ELF-1 (cell line): ENCODE measurements at places on chromosomes 4 and X.

DNA sequence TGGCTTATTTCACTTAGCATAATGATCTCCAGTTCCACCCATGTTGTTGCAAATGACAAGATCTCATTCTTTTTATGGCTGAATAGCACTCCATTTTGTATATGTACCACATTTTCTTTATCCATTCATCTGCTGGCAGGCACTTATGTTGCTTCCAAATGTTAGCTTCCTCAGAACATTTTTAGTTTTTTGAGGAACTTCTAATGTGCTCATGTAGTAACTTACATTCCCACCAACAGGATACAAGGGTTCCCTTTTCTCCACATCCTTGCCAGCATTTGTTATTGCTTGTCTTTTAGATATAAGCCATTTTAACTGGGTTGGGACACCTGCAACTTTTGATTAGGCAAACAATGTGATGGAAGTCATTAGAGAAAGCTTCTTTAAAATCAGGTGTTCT lies 454.2 kb downstream of the NLGN4X start:
- DNase-seq, result no peak

GRCh38 chr4:150723727-150724411 lies 141.9 kb downstream of the MAB21L2 start:
- no peak for DNase-seq

GRCh38 chr4:153494562-153494961 lies 28.4 kb downstream of the TMEM131L start:
- DNase-seq, result no peak

DNA sequence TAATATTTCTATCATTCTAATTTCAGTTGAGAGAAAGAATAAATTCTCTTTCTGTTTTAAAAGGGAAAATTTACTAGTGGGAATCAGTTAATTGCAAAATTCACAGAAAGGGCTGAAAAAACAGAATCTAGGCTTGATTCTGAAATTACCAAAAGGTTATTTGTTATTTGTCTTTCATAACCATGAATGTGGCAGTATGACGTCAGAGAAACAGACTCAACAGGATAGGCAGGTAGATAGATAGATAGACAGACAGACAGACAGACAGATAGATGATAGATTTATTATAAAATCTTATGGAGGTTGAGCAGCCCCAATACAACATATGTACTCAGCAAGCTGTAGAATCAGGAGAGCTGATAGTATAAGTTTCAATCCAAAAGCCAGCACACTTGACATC lies 311.0 kb downstream of the ADAM29 start:
- DNase-seq, result no peak

GRCh38 chrX:119672426-119672825 lies 20.5 kb downstream of the SEPTIN6 start:
- no peak for DNase-seq

- DNase-seq, result no peak
Measured at GRCh38 chrX:30997411-30997810, 74.4 kb downstream of the FTHL17 start.

- DNase-seq, result no peak
Measured at GRCh38 chrX:129908636-129909035, 2.7 kb downstream of the UTP14A start.

- DNase-seq, result no peak
Measured at GRCh38 chrX:12910423-12911121, 4.2 kb downstream of the TLR8 start.

GRCh38 chr4:89998469-89999011 lies 103.9 kb downstream of the MMRN1 start:
- no peak for DNase-seq

DNA sequence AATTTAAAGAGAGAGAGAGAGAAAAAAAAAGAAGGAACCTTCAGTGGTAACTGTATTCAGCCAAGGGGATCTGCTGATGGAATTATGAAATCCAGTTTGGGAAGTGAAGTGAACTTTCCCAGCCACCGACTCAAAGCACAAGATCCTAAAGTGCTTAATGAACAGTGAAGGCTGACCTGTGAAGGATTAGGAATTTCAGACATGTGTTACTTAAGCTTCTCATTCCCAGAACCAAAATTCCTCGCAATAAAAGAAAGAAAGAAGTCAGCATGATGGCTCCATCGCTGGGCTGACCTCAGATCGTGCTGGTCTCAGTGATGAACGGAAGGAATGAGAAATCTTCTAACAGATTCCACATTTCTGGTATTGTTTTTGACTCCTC lies 135.2 kb downstream of the ARSF start:
- DNase-seq, result peak; percentile 36

GRCh38 chrX:14964500-14964899 lies 91.3 kb downstream of the MOSPD2 start:
- no peak for DNase-seq

DNA sequence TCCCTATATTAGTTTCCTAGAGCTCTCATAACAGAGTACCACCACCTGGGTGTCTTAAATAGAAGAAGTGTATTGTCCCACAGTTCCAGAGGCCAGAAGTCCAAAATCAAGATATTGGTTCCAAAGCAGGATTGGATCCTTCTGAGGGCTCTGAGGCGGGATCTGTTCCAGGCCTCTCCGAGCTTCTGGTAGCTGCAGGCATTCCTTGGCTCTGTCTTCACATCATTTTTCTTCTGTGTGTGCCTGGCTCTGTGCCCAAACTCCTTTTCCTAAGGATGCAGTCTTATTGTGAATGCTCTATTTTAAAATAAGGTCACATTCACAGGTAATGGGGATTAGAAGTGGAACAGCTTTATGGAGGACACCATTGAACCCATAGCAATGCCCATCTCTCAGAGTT lies 253.7 kb upstream of the TAPT1 start:
- DNase-seq, result no peak

GRCh38 chrX:9383655-9384054 lies 81.2 kb upstream of the TBL1X start:
- DNase-seq, result no peak

GRCh38 chr4:160352637-160353036 lies 1249.8 kb downstream of the RAPGEF2 start:
- DNase-seq, result no peak

DNA sequence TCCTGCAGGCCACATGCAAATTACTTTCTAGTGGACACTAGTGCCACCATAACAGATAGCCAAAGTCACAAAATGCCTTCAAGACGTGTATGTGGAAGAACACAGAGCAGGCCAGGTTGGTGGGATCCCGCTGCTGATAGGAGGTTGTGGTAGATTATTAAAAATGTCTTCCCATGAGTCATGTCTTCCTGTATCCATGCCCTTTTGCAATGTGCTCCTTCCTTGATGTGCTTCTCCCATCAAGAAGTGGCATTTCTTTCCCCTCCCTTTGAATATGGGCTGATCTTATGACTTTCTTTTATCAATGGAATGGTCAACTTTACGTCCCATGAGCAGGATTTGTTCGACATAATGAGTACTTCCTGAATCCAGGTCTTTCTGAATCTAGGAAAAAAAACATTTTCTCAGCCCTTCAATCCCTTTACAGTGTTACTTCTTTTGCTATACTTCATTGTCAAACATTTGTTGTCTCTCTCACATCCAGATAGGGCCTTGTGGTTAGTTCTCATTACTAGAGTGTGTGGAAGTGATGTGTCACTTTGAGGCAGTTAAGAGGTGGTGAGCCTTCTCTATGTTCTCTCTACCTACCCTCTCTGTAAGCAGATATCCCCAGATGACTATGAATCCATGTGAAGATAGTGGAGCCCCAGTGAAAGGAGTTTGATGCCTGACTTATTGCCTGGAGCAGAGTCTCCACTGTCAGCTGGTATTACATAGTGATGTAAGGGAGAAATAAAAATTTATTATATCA lies 519.2 kb upstream of the DIPK2B start:
- DNase-seq, result no peak

- peak; percentile 85 for DNase-seq
Measured at GRCh38 chrX:68880846-68881552, 52.2 kb downstream of the EFNB1 start.

- no peak for DNase-seq
Measured at GRCh38 chr4:42234817-42235216, 82.4 kb upstream of the BEND4 start.

GRCh38 chr4:98261405-98262291 lies 464 bp downstream of the RAP1GDS1 start:
- peak; percentile 38 for DNase-seq

GRCh38 chr4:4687935-4688727 lies 146.3 kb upstream of the STX18 start:
- no peak for DNase-seq

DNA sequence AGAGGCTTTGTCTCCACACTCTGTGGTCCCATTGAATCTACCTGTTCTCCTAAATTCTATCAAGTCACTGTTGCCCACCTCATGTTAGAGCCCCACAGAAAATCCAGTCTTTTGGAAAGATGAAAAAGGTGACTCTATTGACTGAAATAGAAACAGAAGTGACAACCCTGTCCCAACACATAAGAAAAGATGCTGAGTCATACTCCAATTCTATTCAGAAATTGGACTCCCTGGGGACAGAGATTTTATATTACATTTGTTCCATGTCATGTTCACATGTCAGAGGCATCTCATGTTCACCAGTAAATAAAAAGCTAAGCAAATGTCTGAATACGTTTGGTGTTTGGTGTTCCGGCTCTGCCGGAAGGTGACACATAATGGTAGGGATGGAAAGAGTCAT lies 2.9 kb upstream of the GRPR start:
- no peak for DNase-seq

DNA sequence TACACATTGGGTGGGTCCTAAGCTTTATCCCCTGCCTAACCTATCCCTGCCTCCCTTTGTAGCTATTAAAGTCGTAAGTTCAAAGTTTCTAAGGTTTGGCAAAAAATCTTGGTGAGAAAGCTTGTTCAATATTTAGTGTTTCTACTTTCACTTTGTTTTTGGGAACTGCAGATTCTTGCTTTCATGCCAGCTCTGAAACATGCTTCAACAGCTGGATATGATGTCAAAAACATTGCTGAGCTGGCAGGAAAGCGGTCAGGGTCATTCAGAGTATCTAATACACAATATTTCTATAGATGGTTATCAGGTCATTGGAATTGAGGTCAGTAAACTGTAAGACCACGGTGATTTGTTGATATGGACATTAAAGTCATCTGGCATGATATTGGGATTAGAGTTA lies 19.7 kb downstream of the CENPI start:
- no peak for DNase-seq

GRCh38 chrX:69231903-69232302 lies 66.7 kb upstream of the PJA1 start:
- DNase-seq, result peak; percentile 9

- no peak for DNase-seq
Measured at GRCh38 chr4:170729897-170730296, 640.1 kb upstream of the AADAT start.

- DNase-seq, result no peak
Measured at GRCh38 chr4:24328711-24329110, 255.6 kb downstream of the DHX15 start.

DNA sequence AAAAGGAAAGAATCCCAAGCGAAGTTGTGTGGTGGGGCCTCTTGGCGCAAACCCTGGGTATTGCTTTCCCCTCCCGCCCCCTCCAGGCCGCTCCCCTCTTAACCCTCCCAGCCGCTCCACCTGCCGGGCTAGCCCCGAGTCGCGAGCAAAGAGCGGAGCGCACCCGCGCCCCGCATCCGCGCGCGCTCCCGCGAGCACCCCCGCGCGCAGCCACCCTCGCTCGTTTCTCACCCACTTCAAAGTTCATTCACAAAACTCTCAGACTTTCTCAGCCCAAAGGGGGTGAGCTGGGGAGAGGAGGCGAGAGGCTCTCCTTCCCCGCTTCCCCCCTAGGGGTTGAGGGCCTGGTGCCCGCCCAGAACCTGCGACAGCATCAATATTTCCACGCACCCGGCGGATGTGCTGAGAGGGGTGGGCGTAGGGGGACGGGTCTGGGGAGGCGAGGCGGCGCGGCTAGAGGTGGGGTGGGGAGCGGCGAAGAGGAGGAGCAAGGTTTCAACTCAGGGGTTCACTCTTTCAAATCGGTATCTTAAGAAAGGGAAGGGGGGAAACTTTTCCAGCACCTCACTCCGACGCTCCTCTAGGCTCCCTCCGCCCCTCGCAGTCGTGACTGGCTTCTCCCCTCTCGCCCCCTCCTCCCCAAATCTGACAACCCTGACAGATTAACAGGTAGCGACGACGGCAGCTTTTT lies 1.8 kb downstream of the MAML3 start:
- DNase-seq, result no peak

- no peak for DNase-seq
Measured at GRCh38 chr4:173001571-173001970, 167.0 kb upstream of the GALNT7 start.

- DNase-seq, result no peak
Measured at GRCh38 chr4:151628001-151628608, 132.7 kb downstream of the GATB start.

DNA sequence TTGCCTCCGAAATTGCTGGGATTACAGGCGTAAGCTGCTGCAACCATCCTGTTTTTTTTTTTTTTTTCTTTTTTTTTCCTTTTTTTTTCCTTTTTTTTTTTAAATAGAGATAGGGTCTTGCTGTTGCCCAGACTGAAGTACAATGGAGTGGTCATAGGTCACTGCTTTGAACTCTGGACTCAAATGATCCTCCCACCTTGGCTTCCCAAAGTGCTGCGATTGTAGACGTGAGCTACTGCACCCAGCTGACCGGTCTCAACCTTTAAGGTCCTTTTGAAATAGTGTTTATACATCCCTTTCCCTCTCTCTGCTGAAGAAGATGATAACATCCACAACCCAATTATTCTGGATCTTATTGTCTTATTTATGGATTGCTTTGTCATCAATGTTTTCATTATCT lies 548.7 kb downstream of the GBA3 start:
- DNase-seq, result no peak

DNA sequence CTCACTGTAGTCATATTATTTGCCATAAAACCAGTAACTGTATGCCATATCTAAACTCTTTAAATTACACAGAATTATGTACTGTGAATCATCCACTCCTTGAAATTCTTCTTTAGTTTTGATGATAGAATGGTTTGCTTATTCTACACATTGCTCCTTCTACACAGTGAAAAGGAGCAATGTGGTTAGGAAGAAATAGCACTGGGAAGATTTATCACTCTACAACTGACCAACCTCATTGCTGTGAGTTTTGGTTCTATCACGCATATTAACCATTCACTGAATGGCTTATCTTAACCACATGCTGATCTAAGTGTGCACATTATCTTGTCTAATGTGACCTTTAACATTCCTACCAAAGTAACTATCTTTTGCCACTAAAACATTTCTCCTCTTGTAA lies 415.7 kb upstream of the NDST4 start:
- no peak for DNase-seq

- DNase-seq, result no peak
Measured at GRCh38 chr4:74555231-74555630, 110.3 kb downstream of the AREG start.

- no peak for DNase-seq
Measured at GRCh38 chr4:146488495-146489174, 33.1 kb downstream of the SLC10A7 start.

DNA sequence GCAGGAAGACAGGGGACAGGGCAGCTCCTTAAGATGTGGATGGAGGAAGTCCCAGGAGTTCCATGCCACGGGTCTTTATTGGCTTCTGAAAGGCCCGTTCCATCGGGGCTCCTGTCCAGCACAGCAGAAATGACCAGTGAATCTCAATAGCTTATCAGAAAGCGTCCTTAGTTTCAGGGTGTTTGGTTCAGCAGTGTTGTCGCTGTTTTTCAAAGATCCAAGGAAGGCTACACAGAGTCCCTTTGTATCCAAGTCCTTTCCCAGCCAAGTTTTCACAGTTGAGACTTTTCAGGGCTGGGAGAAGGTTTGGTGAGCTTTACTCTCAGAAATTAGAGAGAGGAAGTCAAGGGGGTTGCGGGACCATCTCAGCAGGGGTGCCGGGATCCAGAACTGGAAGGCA lies 5.0 kb upstream of the ZCCHC4 start:
- no peak for DNase-seq
